OCI-M1 (cell line): ENCODE measurements at places on chromosomes 3 and 15.

DNA sequence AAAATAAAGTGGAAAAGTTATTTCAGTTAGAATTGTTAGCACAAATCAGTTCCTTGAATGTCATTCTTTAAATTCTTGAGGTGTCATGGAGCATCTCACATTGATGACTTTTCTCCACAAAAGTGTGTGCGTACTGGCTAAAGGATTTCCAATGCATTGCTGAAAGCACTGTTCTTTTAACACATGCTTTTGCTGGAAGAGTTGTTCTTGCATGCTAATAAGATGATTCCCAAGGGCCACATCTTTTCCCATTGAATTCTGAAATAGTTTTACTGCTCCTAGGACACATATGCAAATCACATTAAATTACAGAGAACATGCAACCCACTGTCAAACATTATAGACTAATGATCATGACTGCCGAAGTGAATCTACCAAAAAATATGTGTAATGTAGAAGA is 516.3 kb upstream of the CADM2 start:
- no peak for DNase-seq

DNA sequence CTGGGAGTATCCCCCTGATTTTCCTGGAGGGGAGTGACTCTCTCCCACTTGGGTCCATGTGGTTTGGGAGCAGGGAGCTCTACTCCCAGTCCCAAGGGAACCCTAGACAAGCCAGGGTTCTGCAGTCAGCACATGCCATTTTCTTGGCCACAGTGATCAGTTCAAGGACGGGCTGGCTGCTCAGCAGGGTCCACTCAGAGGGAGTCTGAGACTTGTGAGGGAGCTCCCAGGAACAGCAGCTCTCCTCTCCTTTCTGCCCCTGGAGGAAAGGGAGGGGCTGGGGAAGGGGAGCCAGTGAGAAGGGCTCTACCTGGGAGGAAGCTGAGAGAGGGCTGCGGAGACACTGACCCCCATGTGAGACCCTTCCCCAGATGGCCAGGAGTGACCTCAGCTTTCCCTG is 29.1 kb upstream of the LMCD1 start:
- DNase-seq, result no peak

GRCh38 chr3:50100956-50101845 is 12.5 kb downstream of the RBM5 start:
- no peak for DNase-seq

DNA sequence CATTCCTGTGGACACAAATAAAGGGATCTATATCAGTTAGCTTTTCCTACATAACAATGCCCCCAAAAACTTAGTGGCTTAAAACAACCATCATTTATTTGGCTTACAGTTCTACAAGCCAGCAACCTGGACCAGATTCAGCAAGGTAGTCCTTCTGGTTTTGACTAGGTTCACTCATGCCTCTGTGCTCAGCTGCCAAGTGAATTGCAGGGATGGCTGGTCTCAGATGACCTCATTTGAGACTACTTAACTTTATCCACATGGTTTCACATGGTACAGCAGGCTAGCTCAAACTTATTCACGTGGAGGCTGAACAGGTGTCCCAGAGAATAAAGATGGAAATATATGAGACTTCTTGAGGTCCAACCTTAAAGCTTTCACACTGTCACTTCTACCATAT is 119.3 kb upstream of the BFSP2 start:
- DNase-seq, result no peak

- no peak for DNase-seq
Observed at GRCh38 chr15:41928637-41929620, 35.1 kb upstream of the SPTBN5 start.

GRCh38 chr3:70094197-70094596 is 94.7 kb downstream of the SAMMSON start:
- DNase-seq, result no peak

DNA sequence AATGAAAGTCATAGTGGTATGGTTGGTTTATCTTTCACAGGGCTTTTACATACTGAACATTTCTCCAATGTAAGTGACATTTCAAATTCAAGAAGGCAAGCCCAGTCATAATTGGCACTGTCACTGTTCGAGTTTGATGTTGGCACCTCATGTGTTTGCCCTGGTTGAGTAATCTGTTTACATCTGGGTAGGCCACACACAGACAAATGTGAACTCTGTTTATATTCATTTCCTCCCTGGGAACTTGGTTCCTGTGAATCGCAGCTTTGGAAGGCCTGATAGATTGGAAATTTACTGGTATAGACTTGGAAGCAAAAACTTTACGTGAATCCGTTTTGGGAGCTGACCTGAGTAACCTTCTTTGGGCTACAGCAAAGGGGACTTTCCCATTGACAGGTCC is 395.2 kb upstream of the AZI2 start:
- DNase-seq, result no peak

- peak; percentile 47 for DNase-seq
Observed at GRCh38 chr3:154955907-154956533, 124.1 kb upstream of the MME start.

- DNase-seq, result no peak
Observed at GRCh38 chr3:13501958-13502790, 22.1 kb downstream of the HDAC11 start.

DNA sequence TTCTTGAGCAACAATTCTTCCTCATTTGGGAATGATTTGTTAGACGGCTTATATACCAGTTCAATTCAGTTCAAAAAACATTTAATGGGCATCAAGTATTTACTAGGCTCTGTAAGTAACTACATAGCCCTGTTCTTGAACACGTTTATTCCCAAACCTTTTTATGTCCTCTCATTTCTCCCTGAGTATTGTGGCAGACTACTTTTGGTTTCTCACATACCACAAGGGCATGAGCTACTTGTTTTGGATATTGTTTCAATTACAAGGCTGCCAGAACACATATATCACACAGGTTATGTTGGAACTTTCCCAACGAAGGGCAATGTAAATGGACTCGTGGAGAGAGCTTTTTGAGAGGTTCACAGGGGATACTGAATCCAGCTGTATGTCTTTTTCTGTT is 363.8 kb upstream of the NAALADL2 start:
- DNase-seq, result no peak

- no peak for DNase-seq
Observed at GRCh38 chr3:61452535-61453090, 108.8 kb upstream of the PTPRG start.

DNA sequence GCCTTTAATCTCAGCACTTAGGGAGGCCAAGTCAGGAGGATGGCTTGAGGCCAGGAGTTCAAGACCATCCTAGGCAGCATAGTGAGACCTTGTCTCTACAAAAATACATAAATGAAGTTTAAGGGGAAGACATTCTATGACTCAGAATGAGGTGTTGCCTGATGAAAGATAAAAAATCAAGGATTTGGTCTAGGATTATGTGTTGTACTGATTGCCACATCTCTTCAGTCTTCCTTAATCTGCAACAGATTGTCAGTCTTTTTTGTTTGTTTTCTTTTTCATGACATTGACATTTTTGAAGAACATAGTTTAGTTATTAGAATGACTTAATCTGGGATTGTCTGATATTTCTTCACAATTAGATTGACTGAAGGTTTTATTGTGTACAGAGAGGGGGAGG is 26.3 kb upstream of the DPPA4 start:
- DNase-seq, result no peak

DNA sequence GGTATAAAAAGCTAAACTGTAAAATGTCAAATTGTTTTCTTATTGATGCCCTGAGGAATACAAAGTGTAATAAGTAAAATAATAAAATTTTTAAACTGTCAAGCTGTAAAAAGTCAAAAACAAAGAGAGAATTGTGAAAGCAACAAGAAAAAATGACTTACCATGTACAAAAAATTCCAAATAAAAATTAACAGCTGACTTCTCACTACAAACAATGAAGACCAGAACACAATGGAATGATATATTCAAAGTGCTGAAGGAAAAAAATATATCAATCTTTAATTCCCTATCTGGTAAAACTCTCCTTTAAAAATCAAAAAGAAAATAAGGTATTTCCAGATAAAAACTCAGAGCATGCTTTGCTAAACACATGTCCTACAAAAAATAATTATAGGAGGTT is 883.5 kb downstream of the IGSF11 start:
- DNase-seq, result peak; percentile 48

GRCh38 chr15:57727031-57727430 is 20.5 kb downstream of the POLR2M start:
- DNase-seq, result no peak

GRCh38 chr3:106963442-106963841 is 413.8 kb upstream of the CCDC54 start:
- no peak for DNase-seq
